ENCODE measurements at places on chromosomes 6 and 20.

DNA sequence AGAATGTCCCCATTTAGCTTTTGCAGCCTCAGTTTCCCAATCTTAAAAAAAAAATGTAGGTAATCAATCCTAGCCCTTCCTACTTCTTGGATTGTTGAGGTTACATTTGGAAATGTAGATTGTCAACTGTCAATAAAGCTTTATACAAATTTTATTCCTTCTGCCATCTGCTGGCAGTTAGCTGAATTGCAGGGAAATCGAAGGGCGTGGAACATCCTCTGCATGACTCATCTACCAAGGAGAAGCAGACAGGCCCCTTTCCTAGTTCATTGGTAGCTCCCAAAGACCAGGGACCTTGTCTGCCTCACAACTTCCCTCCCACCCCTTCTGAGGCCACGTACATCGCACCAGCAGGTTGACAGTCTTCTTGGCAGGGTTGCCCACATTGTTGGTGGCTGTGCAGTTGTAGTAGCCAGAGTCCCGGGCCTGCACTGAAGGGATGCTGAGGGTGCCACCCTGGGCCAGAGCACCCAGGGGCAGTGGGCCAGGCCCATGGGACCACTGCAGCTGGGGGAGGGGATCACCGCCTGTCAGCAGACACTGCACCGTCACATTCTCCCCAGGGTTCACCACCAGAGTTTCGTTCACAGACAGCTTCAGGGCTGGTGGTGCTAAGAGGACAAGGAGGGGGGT is 43.6 kb downstream of the MDGA1 start:
- DNase-seq = no peak

DNA sequence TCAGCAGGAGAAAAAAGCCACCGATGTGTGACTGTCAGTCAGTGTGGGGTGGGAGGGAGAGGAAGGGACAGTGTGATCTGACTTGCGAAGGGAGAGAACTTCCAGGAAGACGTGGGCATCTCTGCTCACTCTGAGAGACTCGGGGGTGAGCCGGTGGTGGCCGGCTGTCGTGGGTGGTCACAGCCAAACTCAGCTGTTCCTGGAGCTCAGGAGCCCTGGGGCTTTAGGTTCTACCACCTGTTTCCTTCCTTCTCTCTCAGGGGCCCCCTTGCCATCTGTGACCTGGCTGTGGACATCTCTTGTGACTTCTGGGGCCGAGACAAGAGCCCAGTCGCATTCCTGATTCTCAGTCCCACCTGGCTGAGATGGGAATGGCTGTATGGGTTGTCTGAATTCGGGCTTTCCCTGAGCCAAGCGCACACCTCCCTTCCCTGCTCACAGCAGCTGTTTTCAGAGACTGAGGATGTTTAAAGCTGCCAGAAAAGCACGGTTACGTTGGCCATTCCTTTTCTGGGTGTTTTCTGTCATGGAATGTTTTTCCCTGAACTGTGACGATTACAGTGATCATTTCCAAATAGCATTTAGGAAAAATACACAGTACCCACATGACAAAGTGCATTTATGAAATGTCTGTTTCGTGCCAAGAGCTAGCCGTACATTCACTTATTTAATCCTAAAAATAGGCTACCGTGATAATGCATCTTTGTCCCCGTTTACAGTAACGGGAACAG is 36.5 kb downstream of the SYNJ2 start:
- DNase-seq = no peak

DNA sequence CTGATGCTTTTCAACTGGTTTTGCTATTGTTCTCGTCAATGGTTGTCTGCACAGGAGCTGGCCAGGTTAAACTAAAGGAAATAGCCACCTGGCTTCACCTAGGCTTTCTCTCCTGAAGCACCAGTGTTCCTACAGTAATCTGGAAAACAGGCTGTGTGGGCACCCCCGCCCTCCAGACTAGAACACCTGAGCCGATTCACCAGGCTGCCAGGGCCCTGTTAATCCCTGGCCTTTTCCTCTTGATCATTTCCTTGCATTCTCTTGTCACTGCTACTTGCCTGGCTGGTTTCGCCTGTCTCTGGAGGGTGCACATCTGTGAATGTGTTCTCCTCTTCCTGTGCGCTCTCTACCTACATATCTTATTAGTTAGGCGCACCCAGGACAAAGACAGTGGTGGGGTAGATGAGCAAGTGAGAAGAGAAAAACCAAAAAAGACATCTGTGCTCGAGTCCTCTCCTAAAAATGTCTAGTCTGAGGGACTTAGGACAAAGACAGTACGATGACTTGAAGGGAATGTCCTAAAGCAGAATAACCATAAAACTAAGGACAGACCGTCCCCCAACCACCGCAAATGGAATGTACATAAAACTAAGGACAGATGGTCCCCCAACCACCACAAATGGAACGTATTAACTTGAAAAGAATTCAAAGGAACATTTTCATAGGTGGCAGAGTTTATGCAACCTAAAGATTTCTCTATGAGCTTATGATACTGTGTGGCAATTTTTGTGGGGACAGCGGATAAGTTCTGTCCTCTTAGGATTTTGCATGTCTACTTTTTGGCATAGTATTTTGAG is 45.9 kb upstream of the EMILIN3 start:
- DNase-seq = no peak

GRCh38 chr6:15734118-15734897 is 71.5 kb upstream of the DTNBP1 start:
- DNase-seq = no peak

- no peak for DNase-seq
These were observed 99.3 kb downstream of the B3GAT2 start for GRCh38 chr6:70857387-70858077.

DNA sequence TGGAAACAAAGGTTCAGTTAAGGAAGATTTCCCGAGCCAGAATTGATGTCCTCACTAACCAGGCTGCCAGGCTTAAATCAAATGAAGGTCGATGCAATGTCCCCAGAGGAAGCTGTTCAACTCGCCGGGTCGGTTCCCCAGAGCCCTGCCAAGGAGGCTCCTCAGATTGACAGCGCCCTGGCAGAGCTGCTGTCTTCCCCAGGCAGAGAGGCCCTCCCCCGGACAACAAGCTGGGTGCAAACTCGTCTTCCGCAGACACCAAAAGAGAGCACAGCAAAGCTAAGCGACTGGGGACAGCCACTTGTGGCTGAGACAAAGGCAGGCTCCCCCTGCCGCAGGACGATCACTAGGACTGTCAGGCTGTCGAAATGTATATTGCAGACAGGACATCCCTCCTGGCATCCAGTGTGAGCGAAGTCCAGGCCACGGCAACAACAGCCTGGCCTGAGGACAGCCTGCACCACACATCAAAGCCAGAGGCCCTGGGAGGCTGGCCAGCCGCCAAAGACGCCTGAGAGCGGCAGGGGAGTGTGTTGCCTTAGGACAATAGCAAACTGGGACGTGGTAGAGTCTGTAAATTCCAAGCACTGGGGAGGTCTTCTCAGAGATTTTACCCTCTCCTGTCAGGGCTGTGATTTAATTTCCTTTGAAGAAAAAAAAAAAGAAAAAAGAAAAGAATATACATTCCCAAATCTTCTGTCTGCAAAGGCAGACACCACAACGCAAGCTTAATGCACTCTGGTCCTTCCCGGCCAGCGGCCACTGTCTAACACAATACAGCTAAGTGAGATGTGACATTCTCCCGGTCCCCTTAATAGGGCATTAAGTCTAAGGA is 99.1 kb downstream of the HIVEP2 start:
- DNase-seq = no peak

GRCh38 chr6:165579151-165579550 is 83.9 kb downstream of the PDE10A start:
- no peak for DNase-seq

DNA sequence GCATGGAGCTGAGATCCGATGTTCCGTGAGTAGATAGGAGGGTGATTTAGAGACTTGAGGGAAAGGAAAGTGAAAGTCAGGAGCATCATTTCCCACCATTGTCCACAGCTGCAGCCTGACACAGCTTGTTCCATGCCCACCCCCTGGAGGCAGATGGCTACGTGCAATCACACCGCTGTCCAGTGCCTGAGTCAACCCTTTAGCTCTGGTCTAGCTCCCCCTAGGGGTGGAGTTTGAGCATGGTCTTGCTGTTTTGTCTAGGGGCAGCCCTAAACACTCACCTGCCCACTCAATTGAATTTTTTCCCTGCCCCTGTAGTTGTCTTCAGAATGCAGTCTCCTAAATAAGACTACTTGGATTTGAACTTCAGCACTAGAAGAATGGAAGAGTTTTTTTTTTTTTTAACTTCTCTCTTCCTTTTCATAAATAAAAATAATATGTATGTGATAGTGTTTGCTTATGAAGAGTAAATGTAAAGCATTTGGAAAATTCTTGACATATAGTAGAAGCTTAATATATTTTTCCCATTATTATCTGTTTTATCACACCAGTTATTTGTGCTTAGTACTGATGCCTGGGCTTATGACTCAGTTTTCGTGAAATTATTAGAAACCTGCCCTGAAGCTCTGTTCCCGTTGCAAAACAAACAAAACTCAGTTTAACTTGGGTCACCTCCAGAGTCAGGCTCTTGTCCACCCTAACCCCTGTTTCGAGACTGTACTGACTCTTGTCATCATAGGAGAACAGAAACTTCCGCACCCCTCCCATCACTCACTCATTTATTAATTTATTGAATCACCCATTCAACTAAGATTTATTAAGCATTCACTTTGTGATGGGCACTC is 814.8 kb downstream of the MAFB start:
- DNase-seq = no peak

Measured in stimulated activated CD8-positive, alpha-beta memory T cell treated with anti-CD3 and anti-CD28 coated beads, Interleukin-7, amount 100 ng/mL, for 1 hour (primary cell).